ENCODE measurements at places on chromosomes 11 and 22. TPM values are rescaled to one million over a fixed set of nuclear protein-coding genes. Genes with fewer than 3 reads are reported as not detected.

DNA sequence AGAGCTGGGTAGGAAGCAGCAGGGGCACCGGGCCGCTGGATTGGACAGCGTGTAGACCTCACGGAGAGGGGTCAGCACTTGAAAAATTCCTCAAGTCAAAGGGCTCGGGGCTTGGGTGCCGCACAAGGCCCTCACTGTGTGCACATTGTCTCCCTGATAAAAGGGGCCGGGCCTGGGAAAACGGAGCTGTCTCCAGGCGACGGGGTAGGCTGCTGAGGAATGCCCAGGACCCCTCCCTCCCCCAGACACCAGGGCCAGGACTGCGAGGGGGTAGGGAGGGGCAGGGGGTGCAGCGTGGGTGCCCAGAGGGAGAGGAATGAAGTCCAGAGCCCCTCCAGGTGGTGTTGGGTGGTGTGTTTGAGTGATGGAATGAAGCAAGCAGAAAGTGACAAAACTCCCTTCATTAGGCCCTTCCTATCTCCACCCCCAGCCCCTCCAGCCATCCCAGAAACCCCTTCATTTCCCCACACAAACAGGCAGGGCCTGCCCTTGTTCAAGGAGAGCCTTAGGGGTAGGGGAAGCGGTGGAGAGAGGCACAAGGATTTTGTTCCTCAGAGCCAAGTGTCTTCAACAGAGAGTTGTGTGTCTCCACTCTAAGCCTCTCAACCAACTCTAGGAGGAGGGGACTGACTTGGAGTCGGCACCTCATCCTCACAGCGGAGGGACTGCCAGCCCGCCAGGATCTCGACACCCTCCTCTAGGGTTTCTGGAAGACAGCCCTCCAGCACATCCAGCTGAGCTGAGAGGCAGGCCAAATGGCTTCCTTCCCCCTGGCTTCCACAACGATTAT lies 63.9 kb downstream of the SYN3 start:
- no peaks in the 10 kb centered on the region for H3K36me3 ChIP-seq
- H3K4me1 ChIP-seq = no peaks in the 10 kb centered on the region
- no peak for DNase-seq

DNA sequence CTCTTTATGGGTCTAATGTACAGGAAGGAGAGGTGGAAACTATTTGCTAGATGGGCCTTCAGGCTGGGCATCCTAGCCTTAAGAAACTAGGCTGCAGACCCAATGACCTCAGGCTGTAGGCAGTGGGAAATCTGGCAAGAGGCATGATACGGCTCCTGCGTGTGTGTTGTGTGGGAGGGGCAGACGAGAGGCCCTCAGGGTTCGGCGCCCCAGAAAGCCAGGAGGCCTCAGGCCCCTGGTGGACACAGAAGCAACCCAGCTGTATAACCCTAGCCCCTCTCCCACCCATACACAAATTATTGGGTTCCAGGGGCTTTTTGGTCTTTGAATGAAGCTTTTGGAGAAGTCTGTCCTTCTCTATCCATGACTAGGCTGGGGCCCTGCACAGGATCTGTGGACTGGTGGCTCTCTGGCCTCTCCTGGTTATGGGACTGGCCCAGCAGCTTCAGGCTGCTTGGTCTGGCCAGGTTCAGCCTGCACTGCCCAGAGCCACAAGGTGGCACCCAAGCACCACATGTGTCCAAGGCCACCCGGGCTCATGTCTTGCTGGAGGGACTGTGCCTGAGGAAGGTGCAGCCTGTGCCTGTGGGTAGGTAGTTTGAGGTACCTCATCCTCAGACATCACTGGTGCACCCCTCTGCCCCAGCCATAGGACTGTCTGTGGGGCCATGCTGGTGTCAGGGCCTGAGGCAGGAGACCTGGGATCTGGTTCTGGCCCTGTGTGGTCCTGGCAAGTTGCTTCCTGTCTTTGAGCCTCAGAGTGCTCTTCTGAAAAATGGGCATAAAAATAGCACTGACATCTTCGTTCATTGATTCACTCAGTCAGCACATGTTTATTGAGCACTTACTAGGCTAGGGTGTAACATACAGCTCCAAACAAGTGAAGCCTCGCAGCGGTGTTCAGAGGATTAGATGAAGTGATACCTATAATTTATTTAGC lies 87.5 kb downstream of the RRM1 start:
- H3K4me3 ChIP-seq = no peak overlapping the region
- no peak overlapping the region for H3K27ac ChIP-seq

- H3K27me3 ChIP-seq = peaks cover 9% of the 10 kb centered on the region
- DNase-seq = no peak
- H3K27ac ChIP-seq = peak overlapping the region; percentile 93
- H3K4me3 ChIP-seq = peak overlapping the region; percentile 85
- peaks cover 6% of the 10 kb centered on the region for H3K36me3 ChIP-seq
- peaks cover 26% of the 10 kb centered on the region for H3K4me1 ChIP-seq
Measured at GRCh38 chr11:124798991-124799347, 1.2 kb downstream of the MSANTD2 start.

DNA sequence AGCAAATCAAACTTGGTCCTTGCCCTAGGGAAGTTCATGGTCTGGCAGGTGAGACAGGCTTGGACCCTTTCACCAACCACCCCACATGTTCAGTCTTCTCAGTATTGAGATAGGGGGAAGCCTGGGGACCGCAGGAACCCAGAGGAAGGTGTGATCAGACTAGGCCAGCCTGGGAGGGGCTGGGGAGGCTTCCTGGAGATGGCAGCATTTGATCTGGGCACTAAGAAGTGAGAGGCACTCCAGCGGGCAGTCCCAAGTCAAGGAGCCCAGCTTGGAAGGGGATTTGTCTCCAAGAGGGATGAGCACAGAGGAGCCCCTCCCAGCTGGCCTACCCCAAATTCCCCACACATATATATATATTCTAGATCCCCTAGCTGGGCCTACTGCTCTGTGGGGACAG lies 5.4 kb downstream of the LRRC32 start:
- peaks cover 37% of the 10 kb centered on the region for H3K4me1 ChIP-seq
- peak overlapping the region; percentile 86 for H3K27ac ChIP-seq
- DNase-seq = no peak

GRCh38 chr11:77125191-77125590 lies 2.9 kb upstream of the MYO7A start:
- no peak overlapping the region for H3K27ac ChIP-seq
- no peak overlapping the region for H3K4me3 ChIP-seq
- no peaks in the 10 kb centered on the region for H3K36me3 ChIP-seq
- DNase-seq = no peak
- H3K27me3 ChIP-seq = peaks cover 8% of the 10 kb centered on the region
- peaks cover 18% of the 10 kb centered on the region for H3K4me1 ChIP-seq

GRCh38 chr11:127130321-127130720 lies 129.8 kb upstream of the KIRREL3 start:
- no peak overlapping the region for H3K4me3 ChIP-seq
- H3K36me3 ChIP-seq = no peaks in the 10 kb centered on the region
- no peak for DNase-seq
- H3K4me1 ChIP-seq = no peaks in the 10 kb centered on the region

- H3K36me3 ChIP-seq = no peaks in the 10 kb centered on the region
- H3K4me3 ChIP-seq = no peak overlapping the region
- no peak overlapping the region for H3K27ac ChIP-seq
- no peak for DNase-seq
- H3K27me3 ChIP-seq = peaks cover 8% of the 10 kb centered on the region
- H3K4me1 ChIP-seq = no peaks in the 10 kb centered on the region
Measured at GRCh38 chr22:27088026-27088425, 430.6 kb downstream of the MIAT start.

GRCh38 chr22:19124377-19124776 lies 2.2 kb upstream of the DGCR2 start:
- peaks cover 27% of the 10 kb centered on the region for H3K4me1 ChIP-seq
- H3K27ac ChIP-seq = no peak overlapping the region
- no peak for DNase-seq
- H3K27me3 ChIP-seq = no peaks in the 10 kb centered on the region

DNA sequence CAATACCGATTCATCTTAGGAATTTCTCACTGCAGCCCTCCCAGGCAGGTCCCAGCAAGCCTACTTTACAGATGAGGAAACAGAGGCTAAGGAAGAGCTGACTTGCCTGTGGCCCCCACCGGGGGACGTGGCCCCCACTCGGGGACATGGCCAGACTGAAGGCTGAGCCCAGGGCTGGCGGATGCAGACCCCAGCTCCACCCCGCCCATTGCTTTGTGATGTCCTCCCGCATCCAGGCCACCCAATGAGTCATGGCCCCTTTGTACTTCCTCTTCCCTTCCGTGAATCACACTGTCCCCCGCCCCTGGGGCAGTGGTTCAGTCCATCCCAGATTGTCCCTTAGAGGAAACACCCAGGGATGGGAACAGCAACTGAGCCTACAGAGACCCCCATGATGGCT lies 116.0 kb upstream of the ANO1 start:
- H3K27me3 ChIP-seq = no peaks in the 10 kb centered on the region
- DNase-seq = no peak
- H3K27ac ChIP-seq = no peak overlapping the region
- H3K4me3 ChIP-seq = no peak overlapping the region
- no peaks in the 10 kb centered on the region for H3K4me1 ChIP-seq

DNA sequence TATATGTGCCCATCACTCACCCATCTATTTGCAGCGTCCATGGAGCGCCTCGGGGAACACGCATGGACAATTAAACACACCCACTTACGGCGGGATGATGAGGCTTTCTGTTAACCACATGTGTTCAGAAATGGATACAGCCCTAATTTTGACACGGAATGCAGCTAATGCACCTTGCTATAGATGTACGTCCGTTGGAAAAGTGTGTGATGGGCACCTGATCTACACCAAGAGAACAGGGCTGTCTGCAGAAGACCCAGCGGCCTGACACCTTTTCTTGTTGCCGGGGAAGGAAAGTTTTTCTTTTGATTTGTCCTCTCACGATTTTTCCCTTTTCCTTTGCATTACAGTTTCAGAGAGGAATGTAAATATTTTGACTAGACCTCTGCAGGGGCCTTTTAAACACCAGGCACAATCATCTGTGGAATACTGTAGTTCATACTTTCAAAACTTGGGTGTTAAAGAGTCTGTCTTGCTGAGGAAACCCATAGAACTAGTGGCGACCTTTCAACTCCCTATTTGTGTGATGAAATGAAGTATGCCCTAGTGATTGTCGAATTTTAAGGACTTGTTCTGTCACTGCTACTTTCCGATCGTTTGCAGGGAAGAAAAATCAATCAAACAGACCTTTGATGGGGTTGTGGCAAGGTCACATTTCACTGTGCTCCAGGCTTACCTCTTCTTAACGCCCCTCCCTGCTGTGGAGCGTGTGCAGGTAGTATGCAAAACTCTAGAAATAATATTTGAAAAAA lies 16.5 kb upstream of the PAX6 start:
- peaks cover 66% of the 10 kb centered on the region for H3K27me3 ChIP-seq
- H3K27ac ChIP-seq = no peak overlapping the region

DNA sequence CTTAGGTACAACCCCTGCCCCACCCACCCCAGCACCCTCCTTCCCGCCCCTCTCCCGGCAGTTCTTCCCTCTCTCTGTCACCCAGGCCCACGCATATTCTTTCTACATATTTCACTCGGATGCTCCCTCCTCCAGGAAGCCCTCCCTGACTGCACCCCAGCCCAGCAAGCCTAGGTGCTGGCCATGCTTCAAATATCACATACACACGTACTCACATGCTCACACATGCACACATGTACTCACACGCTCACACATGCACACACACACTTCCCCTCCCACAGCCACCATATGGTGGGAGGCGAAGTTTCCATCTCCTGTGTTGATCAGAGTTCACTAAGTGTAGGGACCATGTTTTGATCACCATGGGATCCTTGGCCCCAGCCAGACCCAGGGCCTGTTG lies 90.4 kb downstream of the WNT7B start:
- H3K4me1 ChIP-seq = no peaks in the 10 kb centered on the region
- no peak overlapping the region for H3K27ac ChIP-seq
- no peak overlapping the region for H3K4me3 ChIP-seq

DNA sequence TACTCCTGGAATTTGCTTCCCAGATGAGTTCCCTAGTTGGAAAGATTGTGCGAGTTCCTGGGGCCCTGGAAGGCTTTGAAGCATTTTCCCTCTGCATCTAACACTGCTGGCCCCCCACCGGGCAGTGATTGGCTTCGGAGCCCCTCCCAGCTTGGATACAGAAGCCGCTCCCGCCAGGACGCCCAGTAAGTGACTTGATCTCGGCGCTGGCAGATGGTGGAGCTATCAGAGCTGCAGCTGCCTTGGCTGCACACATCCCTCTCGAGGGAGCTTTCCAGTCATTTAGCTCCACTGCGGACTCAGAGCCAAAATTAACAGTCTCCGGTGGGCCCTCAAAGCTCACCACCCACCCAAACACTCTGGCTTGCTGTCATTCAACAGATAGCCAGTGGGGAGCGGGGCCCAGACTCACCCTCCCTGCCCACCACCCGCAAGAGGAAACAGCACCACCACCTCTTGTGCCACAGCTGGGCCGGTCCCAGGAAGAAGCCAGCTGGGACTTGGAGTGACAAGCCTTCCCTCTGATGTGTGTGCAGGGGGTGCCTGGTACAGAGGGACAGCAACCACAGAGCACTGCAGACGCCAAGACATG lies 162.3 kb downstream of the TRIM29 start:
- no peak for DNase-seq
- no peaks in the 10 kb centered on the region for H3K36me3 ChIP-seq
- no peak overlapping the region for H3K4me3 ChIP-seq
- no peak overlapping the region for H3K27ac ChIP-seq
- no peaks in the 10 kb centered on the region for H3K27me3 ChIP-seq
- no peaks in the 10 kb centered on the region for H3K4me1 ChIP-seq

DNA sequence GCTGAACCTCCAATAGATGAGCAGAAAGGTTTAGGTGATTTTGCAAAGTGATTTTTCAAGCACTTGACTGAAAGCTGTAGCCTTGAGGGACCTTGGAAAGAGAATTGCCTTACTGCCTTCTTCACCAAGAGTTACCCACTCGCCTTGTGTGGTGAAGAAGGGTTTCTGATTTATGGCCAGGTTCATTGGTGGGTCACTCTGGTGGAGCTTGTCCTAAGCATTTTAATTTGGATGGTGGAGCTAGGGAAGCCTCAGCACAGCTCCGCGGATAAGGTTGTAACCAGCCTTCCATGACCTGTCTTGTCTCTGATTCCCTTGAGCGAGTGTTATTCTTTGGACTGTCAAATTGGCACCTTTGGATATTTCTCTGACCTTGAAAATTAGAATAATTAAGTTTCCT lies 226.4 kb downstream of the FAT3 start:
- H3K4me1 ChIP-seq = no peaks in the 10 kb centered on the region
- H3K36me3 ChIP-seq = no peaks in the 10 kb centered on the region
- H3K27me3 ChIP-seq = no peaks in the 10 kb centered on the region
- no peak overlapping the region for H3K4me3 ChIP-seq
- no peak overlapping the region for H3K27ac ChIP-seq

DNA sequence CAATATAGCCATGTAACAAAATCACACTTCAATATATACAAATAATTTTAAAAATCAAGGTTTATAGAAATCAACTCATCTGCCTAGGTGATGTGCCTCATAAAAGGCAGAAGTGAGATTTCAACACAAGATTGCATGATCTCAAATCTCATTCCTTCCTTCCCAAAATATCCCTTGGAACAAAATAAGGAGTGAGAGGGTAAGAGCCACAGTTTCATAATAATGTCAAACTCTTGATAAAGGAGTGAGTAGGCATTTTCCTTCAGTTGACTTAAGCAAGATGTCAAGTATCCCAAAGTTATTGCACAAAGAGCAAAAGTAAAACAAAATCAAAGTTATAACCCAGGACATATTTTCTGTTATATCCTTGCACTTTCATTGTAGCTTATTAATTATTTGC lies 81.3 kb downstream of the C22orf31 start:
- no peak for DNase-seq
- no peaks in the 10 kb centered on the region for H3K4me1 ChIP-seq
- H3K27ac ChIP-seq = no peak overlapping the region
- H3K36me3 ChIP-seq = no peaks in the 10 kb centered on the region

Gene MRGPRX3
- not detected for total RNA-seq

Gene YAP1
- total RNA-seq = not detected

Gene SYNGR1
- total RNA-seq = 0.37 TPM

Gene ARHGAP1
- 71.3 TPM for total RNA-seq

Gene CHRM4
- total RNA-seq = 0.37 TPM

Gene P2RX6
- 0.63 TPM for total RNA-seq
